Neural progenitor cell (in vitro differentiated cells): ENCODE measurements at places on chromosomes 2 and 18. TPM values are rescaled to one million over a fixed set of nuclear protein-coding genes. Genes with fewer than 3 reads are reported as not detected.

LCT gene
- 0.03 TPM in 1 of 2 replicates, not detected in the other for total RNA-seq

DNA sequence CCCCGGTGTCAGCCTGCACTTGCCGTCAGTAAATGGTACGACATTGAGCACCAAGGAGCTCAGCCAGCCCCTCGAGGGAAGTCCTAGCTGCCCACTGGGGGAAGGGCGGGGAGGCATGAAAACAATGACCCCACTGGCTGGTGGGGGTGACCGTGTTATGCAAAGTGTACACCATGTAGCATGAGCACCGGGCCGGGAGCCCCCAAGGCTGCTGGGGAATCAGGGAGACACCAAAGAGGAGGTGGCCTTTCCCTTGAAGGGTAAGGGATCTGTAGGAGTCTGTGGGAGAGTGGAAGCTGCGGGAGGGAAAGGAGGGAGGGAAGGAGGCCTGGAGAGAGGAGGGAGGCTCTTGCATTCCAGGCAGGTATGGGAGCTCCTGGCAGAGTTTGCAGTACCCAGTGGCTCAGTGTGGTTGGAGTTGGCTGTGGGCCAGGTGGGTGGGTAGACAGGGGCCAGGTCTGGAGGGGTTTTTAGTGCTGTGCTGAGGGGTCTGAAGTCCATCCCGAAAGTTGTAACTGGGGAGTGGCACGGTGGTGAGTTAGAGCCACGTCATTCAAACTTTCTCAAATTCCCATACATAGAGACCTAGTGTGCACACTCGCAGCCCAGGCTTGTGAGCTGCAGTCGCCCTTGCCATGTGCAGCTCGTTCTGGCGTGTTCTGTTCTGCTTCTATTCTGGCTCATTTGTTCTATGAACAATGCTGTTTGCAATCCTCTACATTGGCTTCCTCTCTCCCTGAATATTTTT, 22.4 kb downstream of the RRM2 start:
- no peaks in the 10 kb centered on the region for H3K4me1 ChIP-seq
- H3K4me3 ChIP-seq: no peak overlapping the region
- no peak for DNase-seq
- no peaks in the 10 kb centered on the region for H3K27me3 ChIP-seq

DNA sequence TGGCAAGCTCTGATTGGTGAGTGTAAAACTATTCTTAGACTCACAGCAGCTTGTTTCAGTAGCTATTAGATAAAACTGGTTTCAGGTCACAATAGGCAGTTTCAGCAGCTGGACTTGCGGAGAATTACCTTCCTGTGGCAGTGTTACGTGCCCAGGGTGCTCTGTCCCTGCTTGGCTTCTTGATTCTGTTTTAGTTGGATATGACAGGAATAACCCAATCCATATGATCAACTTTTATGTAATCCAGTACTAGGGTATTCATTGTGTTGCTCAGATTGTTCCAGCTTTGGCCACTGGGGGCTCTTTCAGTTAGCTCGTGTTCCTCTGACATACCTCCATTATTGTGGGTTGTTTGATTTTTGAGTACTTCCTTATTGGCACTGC, 43.1 kb downstream of the INPP4A start:
- peaks cover 10% of the 10 kb centered on the region for H3K4me1 ChIP-seq
- no peak overlapping the region for H3K4me3 ChIP-seq
- no peaks in the 10 kb centered on the region for H3K36me3 ChIP-seq
- peak; percentile 31 for DNase-seq
- no peak overlapping the region for H3K27ac ChIP-seq
- no peaks in the 10 kb centered on the region for H3K27me3 ChIP-seq

DNA sequence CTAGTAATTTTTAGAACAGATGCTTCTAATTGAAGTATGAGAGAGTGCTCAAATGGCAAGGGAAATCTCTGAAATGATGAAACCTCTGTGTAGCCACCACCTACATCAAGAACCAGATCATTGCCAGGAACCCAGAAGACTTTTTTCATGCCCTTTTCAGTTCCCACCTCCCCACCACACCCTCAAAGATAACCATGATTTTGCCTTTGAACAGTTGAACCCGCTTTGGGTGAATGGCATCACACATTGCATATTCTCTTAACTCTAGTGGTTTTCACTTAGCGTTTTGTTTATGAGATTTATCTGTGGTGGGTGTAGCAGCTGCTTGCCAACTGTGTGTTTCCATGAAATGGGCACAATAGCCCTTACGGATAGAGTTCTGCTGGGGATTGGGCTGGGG, 142.9 kb upstream of the HDAC4 start:
- H3K4me1 ChIP-seq: no peaks in the 10 kb centered on the region
- H3K27ac ChIP-seq: no peak overlapping the region
- H3K4me3 ChIP-seq: no peak overlapping the region

DNA sequence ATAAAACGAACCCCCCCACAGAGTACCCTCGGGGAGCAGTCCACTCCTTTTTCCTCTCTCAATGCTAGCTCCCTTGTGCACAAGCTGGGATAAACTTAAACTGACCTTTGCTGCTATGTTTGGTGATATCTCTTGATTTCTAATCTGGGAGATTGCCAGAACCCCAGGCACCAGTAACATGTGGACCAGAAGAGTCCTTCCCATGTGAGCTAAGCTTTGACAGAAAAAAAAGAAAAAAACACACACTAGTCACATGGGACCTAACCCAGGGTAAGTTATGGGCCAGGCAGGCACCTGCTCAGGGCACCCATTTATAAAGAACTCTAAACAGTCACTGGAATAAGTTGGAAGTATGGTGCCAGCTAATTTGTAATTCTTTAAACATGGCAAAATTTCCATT, 242.6 kb downstream of the EN1 start:
- no peaks in the 10 kb centered on the region for H3K36me3 ChIP-seq
- no peak overlapping the region for H3K4me3 ChIP-seq
- no peaks in the 10 kb centered on the region for H3K4me1 ChIP-seq
- DNase-seq: no peak
- H3K27me3 ChIP-seq: no peaks in the 10 kb centered on the region
- H3K27ac ChIP-seq: no peak overlapping the region

ATG4B gene
- total RNA-seq: 80.7 and 114 TPM in 2 replicates

DNA sequence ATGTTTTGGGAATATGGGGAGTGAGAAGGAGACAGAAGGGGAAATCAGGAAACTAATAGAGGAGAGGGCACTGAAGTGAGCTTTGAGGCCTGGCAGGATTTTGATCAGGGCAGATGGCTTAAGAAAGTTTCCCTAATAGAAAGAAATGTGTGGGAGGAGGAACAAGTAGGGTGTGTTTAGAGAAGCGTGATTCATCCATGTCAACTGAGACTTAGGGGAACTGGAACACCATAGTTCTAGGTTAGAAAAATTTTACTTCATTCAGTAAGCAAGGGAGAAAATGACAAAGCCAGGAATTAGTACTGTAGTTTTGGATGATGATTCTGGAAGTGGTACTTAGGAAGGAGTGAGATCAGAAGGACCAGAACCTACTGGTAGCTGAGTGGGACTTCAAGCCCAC, 296.0 kb downstream of the PLCL1 start:
- H3K27me3 ChIP-seq: no peaks in the 10 kb centered on the region
- no peak overlapping the region for H3K27ac ChIP-seq
- DNase-seq: no peak
- no peak overlapping the region for H3K4me3 ChIP-seq
- H3K36me3 ChIP-seq: no peaks in the 10 kb centered on the region

- DNase-seq: no peak
- H3K27ac ChIP-seq: no peak overlapping the region
Measured at GRCh38 chr2:96663177-96663576, 20.6 kb downstream of the FER1L5 start.

INHBB gene
- not detected in 2 replicates for total RNA-seq

COL4A3 gene
- total RNA-seq: not detected in 2 replicates

C2orf80 gene
- 0.81 TPM in 1 of 2 replicates, not detected in the other for total RNA-seq

DNA sequence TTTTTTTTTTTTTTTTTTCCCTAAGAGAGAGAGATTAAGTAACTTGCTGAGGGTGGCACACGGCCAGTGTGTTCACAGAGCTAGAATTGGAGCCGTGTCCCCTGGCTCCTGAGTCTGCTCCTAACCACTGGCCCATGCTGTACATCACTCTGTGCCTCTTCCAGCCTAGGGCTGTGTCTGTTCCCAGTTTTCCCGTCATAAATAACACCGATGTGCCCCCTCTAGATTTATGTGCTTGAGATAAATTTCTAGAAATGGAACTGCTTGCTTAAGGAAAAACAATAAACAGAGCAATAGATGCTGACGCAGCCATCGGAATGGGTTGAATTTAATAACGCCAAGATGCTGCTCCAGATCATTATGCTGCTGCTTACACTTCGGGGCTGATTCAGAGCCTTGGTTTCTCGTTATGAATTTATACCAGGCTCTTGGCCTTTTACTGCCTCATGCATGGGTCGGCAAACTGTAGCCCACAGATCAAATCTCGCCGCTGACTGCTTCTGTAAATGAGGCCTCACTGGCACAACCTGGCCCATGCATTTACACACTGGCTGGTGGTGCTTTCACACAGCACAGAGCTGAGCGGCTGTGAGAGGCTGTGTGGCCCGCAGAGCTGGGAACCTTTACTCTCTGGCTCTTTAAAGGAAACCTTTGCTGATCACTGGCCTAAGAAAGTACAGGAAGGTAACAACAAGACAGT, 58.1 kb downstream of the NDUFA10 start:
- H3K4me3 ChIP-seq: no peak overlapping the region
- H3K4me1 ChIP-seq: no peaks in the 10 kb centered on the region
- H3K36me3 ChIP-seq: peaks cover 11% of the 10 kb centered on the region
- no peak overlapping the region for H3K27ac ChIP-seq
- no peaks in the 10 kb centered on the region for H3K27me3 ChIP-seq

DNA sequence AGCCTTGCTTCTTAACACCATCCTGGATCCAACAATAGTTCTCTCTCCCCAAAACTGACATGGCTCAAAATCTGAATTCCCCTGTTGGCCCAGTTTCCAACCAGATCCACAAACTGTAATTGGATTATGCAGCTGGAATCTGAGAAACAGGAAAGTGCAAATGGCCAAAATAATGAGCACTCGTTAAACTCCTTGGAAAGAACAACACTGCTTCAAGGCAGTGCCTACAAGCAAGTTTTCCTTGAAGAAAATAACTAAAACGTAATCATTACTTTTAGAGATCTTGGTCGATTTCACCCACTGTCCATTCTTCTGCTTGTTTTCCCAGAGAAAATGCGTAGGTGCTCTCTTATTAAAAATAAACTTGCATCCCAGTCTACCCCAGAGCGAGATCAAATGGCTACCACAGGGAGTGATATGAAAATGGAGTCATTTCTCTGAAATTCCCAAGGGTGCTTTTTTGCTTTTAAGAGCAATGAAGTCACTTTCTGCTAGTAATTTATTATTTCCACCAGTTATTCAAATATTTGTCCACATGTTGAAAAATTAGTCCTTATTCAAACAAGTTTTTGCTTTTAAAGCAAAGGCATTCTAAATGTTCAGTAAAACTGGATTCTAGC, 264.2 kb downstream of the C1D start:
- no peaks in the 10 kb centered on the region for H3K27me3 ChIP-seq
- H3K4me3 ChIP-seq: no peak overlapping the region
- no peaks in the 10 kb centered on the region for H3K36me3 ChIP-seq
- no peak for DNase-seq

- H3K4me1 ChIP-seq: no peaks in the 10 kb centered on the region
- H3K36me3 ChIP-seq: no peaks in the 10 kb centered on the region
- H3K27ac ChIP-seq: no peak overlapping the region
- no peak for DNase-seq
Measured at GRCh38 chr18:75029481-75029880, 179.5 kb downstream of the PTGR3 start.

GRCh38 chr2:220198896-220199295, 571.5 kb downstream of the SLC4A3 start:
- H3K36me3 ChIP-seq: no peaks in the 10 kb centered on the region
- no peak for DNase-seq
- no peaks in the 10 kb centered on the region for H3K27me3 ChIP-seq
- no peak overlapping the region for H3K4me3 ChIP-seq
- H3K27ac ChIP-seq: no peak overlapping the region
- H3K4me1 ChIP-seq: no peaks in the 10 kb centered on the region

DNA sequence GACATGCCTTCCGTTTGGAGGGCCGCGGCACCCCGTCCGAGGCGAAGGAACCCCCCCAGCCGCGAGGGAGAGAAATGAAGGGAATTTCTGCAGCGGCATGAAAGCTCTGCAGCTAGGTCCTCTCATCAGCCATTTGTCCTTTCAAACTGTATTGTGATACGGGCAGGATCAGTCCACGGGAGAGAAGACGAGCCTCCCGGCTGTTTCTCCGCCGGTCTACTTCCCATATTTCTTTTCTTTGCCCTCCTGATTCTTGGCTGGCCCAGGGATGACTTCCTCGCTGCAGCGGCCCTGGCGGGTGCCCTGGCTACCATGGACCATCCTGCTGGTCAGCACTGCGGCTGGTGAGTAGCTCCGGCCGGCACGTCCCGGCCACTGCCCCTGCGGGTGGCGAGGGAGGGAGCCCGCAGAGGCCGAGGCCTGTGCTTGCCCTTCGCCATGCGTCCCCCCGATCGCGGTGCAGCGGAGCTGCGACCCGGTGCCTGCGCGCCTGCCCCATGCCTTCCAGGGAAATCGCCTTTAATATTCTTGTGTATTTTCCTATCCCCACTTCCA, 1.2 kb downstream of the BMPR2 start:
- H3K36me3 ChIP-seq: no peaks in the 10 kb centered on the region
- H3K4me1 ChIP-seq: peaks cover 19% of the 10 kb centered on the region
- H3K27ac ChIP-seq: no peak overlapping the region
- H3K4me3 ChIP-seq: peak overlapping the region; percentile 73

- no peak overlapping the region for H3K27ac ChIP-seq
- DNase-seq: no peak
- H3K27me3 ChIP-seq: no peaks in the 10 kb centered on the region
- H3K4me3 ChIP-seq: no peak overlapping the region
Measured at GRCh38 chr18:36389811-36390581, 92.5 kb downstream of the FHOD3 start.

SNTG2 gene
- 1.1 and 5.5 TPM in 2 replicates for total RNA-seq

DNA sequence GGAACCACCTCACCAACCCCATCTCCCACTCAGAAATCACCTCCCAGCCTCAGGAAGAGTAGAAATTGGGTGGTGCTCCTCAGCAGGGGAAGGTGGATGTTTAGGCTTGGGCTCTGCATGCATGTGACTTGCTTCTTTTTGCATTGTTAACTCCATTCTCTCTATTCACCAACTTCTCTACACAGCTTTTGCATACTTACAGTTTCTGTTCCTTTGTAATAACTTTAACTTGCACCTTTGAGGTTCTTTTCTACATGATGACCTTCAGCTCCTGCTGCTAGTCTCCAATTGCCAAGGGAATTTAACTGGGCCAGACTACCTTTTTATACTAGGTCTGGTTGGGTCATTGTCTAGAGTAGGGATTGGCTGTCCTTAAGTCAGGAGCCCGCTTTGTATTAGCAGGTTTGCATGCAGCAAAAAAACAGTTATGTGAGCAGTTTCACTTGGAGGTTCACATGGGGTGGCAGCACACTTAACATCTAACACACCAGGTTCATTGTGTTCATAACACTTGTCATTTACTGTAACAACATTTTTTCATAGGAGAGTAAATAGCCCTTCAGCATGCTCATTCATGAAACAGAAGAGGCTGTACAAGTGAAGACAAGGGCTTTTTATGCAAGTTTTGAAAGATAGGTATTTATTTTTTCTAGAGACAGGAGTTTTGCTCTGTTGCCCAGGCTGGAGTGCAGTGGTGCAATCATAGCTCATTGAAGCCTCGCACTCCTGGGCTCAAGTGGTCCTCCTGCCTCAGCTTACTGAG, 12.0 kb downstream of the MRPL35 start:
- no peaks in the 10 kb centered on the region for H3K4me1 ChIP-seq
- peaks cover 16% of the 10 kb centered on the region for H3K36me3 ChIP-seq
- no peak overlapping the region for H3K4me3 ChIP-seq
- no peaks in the 10 kb centered on the region for H3K27me3 ChIP-seq
- no peak overlapping the region for H3K27ac ChIP-seq

- no peak overlapping the region for H3K27ac ChIP-seq
- no peaks in the 10 kb centered on the region for H3K27me3 ChIP-seq
- H3K4me1 ChIP-seq: no peaks in the 10 kb centered on the region
- no peak for DNase-seq
- no peaks in the 10 kb centered on the region for H3K36me3 ChIP-seq
Measured at GRCh38 chr2:241859017-241859435, 332 bp upstream of the PDCD1 start.

GRCh38 chr2:101108357-101108756, 42.8 kb downstream of the TBC1D8 start:
- H3K36me3 ChIP-seq: no peaks in the 10 kb centered on the region
- H3K27me3 ChIP-seq: no peaks in the 10 kb centered on the region
- no peak for DNase-seq
